Spinal cord (tissue), 10 donors: ENCODE measurements at places on chromosomes 16 and 17.

GRCh38 chr16:54847207-54847606 is 83.5 kb upstream of the IRX5 start:
- DNase-seq: no peak

DNA sequence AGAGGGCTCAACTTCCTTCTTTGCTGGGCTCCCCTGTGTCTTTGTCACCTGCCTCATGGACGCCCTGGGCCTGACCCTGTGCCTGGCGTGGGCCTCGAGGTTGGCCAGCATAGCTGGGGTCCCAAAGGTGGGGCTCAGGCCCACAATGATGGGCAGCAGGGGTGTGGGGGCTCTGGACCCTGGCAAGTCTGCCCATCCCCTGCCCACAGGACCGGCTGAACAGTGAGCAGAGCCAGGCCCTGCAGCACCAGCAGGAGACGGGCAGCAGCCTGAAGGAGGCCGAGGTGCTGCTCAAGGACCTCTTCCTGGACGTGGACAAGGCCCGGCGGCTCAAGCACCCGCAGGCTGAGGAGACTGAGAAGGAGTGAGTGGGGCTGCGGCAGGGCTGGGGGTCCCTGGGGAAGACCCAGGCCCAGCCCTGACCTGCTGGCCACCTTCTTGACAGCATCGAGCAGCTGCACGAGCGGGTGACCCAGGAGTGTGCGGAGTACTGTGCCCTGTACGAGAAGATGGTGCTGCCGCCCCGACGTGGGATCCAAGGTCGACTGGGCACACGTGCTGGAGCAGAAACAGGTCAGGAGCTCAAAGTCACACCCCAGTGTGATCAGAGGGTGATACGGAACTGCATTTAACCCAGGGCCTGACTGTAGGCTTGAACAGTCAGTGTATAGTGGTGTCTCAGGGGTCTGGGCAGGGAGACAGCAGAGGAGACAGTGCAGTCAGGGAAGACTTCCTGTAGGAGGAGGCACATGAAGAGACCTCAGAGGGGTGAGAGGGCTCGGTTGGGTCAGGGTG is 3.8 kb downstream of the EVPLL start:
- DNase-seq: no peak

- no peak for DNase-seq
Measured at GRCh38 chr17:48055531-48056245, 7.5 kb downstream of the NFE2L1 start.

DNA sequence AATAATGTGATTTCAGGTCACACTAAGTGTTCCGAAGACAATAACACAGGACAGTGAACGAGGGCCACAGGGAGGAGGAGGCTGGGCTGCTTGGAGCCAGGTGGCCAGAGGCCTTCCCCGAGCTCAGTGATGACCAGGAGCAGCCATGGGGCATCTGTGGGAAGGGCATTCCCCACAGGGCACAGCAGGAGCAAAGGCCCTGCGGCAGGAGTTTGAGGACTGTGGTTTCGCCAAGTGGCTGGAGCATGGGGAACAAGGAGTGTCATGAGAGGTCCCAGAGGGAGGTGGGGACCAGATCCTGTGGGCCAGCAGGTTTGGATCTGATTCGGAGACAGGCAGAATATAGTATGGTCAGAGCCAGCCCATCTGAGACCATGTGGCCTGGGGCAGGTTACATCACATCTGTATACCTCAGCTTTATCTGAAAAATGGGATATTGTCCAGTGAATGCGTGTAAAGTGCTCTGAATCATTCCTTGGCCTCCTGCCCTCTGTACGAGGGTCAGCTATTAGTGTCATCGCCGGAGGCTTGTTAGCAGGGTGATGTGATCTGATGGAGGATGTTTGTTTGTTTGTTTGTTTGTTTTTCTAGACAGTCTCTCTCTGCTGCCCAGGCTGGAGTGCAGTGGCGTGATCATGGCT is 176.8 kb downstream of the KATNIP start:
- DNase-seq: no peak

GRCh38 chr16:78098595-78099270 is 721 bp upstream of the WWOX start:
- no peak for DNase-seq
